Bronchial epithelial cell (primary cell): ENCODE measurements at places on chromosomes 2 and 18.

GRCh38 chr2:1495676-1496358 is 82.6 kb downstream of the TPO start:
- no peak for DNase-seq

DNA sequence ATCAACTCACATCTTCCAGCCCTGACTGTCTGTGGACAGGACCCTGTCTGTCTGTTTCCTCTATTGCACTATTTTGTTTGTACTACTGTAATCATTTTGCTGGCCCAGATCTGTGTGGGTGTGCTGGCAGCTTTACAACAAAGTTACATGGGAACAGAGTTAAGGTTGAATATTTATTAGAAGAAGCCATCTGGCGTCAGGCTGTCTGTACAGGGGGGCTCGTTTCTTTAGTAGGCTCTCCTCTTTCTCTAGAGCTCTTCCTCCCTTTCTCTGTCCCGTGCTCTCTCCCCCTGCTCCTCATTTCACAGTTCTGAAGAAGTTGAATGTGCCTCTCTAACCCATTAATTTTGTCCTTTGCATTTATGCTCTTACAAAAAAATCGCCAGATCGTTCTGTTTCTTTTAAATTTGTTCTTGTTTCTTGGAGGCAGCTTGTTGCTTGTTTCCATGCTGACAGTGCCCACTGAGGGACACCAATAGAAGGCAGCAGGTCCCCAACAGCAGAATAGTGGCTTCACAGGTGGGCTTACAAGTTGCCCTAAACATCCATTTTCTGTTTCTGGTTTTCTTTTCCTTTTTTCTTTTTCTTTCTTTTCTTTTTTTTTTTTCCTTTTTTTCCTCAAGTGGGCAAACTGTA is 315.2 kb upstream of the ZEB2 start:
- DNase-seq, result peak; percentile 34

GRCh38 chr2:170076189-170076588 is 101.8 kb upstream of the MYO3B start:
- no peak for DNase-seq

DNA sequence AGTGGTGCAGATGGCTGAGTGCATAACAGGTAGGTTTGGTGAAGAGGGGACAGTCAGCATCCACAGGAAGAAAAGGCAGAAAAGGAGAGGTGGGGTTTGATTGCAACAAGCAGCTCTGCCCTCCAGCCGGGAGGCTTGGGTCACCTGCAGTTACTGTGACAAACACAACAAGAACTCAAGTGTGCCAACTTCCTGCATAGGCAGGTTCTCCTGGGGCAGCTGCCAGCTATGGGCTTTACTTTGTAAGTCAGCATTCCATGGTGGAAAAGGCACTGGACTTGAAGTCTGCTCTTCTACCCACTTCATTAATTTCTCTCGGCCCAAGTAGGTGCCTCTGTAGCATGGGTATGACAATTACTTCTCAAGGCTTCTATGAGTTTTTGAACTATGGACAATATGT is 98.9 kb downstream of the MYT1L start:
- DNase-seq, result no peak
